Uterus (tissue), 4 donors: ENCODE measurements at places on chromosomes 2 and 18. TPM values are rescaled to one million over a fixed set of nuclear protein-coding genes. Genes with fewer than 3 reads are reported as not detected.

DNA sequence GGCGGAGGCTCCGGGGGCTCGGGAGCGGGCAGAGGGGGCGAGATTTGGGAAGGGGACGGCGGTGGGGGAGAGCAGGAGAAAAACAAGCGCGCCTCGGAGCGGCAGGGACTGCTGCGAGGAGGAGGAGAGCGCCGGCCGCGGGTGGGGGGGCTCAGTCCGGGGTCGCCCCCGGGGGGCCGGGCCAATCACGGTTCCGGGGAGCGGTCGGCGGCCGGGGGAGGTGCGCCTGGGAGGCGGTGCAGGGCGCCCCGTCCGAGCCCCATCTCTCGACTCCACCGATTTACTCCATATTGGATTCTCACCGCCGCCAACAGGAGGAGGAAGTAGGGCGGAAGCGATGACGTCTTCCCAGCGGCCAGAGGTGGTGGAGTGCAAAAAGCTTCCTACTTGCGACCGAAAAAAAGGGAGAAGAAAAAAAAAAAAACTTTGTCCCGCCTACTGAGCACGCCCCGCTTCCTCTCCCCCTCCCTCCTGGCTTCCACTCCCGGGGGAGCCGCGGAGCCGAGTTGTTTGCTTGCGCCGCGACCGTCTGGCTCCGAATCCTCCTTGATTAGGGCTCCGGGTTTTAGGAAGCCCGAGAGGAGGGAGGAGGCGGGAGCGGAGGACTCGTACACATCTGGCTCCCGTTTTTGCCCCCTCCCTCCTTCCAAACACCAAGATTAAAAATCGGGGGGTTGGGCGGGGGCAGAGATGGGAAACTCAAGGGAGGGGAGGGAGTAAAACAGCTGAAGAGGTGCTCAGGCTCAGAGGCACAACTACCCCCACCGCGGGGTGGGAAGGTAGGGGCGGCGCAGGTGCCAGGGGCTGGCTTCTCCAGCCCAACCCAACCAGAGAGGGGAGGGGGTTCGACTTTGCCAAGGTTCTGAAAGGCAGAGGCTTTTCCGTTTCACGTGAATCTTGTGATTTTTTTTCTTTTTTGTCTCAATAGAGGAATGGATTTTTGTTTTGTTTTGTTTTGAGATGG lies at the start of gene SPRED2:
Gene SPRED2, minus strand, starts transcription at position 373 of the 964 bp plus-strand sequence. CDS start 612 bp downstream, outside the sequence.
- H3K4me3 ChIP-seq, result peak within 1 kb of the TSS; percentile 85
- H3K4me1 ChIP-seq, result peaks cover 4% of the 10 kb centered on the region
- DNase-seq, result peak; percentile 93
- H3K27ac ChIP-seq, result peak within 1 kb of the TSS; percentile 98

DNA sequence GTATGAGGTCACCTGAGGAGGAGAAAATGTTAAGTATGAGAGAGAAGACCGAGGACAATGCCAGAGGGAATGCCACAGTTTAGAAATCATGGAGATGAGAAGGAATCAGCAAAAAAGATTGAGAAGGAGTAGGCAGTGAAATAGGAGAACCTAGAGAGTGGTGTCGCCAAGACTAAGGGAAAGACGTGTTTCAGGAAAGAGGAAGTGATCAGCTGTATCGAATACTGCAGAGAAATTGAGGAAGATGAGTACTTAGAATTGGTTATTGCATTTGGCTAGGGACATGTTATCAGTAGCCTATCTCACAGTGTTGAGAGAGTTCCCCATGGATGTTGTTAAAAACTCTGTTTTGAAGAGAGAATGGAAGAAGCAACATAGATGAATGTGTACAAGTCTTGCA lies 112.3 kb downstream of the GALNT1 start:
- DNase-seq, result no peak
- H3K27me3 ChIP-seq, result no peaks in the 10 kb centered on the region
- H3K27ac ChIP-seq, result no peak overlapping the region
- no peaks in the 10 kb centered on the region for H3K36me3 ChIP-seq

DNA sequence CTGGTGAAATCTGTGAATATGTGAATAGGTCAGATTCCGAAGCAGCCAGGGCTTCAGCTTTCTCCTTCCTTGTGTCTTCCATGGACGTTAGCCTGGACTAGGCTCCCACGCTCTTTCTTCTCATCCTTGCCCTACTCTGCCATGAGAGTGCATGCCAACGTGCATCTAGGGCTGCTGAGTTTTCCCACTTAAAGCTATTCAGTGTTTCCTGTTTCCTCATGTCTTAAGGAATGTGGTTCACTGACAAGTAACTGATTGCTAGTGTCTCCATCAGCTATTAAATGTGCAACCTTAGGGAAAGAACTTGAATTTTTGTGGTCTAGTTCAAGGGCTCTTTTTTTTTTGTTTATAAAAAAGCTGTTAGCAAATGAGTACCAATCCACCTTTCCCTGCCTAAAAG lies 642.3 kb upstream of the LINC00305 start:
- no peak overlapping the region for H3K4me3 ChIP-seq
- DNase-seq, result no peak
- H3K27ac ChIP-seq, result no peak overlapping the region
- no peaks in the 10 kb centered on the region for H3K4me1 ChIP-seq
- H3K36me3 ChIP-seq, result no peaks in the 10 kb centered on the region

GRCh38 chr2:212156088-212156487 lies 382.5 kb downstream of the ERBB4 start:
- no peaks in the 10 kb centered on the region for H3K36me3 ChIP-seq
- no peak for DNase-seq
- no peaks in the 10 kb centered on the region for H3K27me3 ChIP-seq
- no peak overlapping the region for H3K4me3 ChIP-seq

GRCh38 chr2:38605298-38605830 lies 2.6 kb upstream of the HNRNPLL start:
- H3K27me3 ChIP-seq, result no peaks in the 10 kb centered on the region
- no peak overlapping the region for H3K4me3 ChIP-seq
- DNase-seq, result no peak
- H3K36me3 ChIP-seq, result no peaks in the 10 kb centered on the region

GRCh38 chr2:218607436-218608115 lies at the start of gene PLCD4:
Gene PLCD4 (plus strand): TSS chr2:218607899. CDS start chr2:218615740, 7,841 bp downstream.
- no peak within 1 kb of the TSS for H3K27ac ChIP-seq
- no peak within 1 kb of the TSS for H3K4me3 ChIP-seq
- H3K27me3 ChIP-seq, result no peaks in the 10 kb centered on the region
- no peaks in the 10 kb centered on the region for H3K36me3 ChIP-seq
- H3K4me1 ChIP-seq, result no peaks in the 10 kb centered on the region
- DNase-seq, result no peak

DNA sequence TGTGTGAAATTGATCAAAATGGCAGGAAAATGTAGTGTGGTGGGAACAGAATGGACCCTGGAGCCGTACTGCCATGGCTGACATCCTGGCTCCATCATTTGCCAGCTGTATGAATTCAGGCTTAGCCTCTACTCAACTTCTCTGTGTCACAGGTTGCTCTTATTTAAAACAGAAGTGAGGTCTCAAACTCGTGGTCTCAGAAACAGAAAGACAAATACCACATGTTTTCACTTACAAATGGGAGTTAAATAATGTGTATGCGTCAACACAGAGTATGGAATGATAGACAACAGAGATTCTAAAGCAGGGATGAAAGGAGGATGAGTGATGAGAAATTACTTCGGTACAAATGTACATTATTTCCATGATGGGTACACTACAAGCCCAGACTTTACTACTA lies 227.4 kb downstream of the DCC start:
- H3K4me1 ChIP-seq, result no peaks in the 10 kb centered on the region
- no peaks in the 10 kb centered on the region for H3K27me3 ChIP-seq
- H3K4me3 ChIP-seq, result no peak overlapping the region
- H3K27ac ChIP-seq, result no peak overlapping the region
- no peaks in the 10 kb centered on the region for H3K36me3 ChIP-seq

GRCh38 chr18:42475157-42475556 lies 520.1 kb downstream of the PIK3C3 start:
- no peaks in the 10 kb centered on the region for H3K4me1 ChIP-seq
- no peak overlapping the region for H3K27ac ChIP-seq
- no peaks in the 10 kb centered on the region for H3K36me3 ChIP-seq
- no peak overlapping the region for H3K4me3 ChIP-seq
- no peak for DNase-seq

DNA sequence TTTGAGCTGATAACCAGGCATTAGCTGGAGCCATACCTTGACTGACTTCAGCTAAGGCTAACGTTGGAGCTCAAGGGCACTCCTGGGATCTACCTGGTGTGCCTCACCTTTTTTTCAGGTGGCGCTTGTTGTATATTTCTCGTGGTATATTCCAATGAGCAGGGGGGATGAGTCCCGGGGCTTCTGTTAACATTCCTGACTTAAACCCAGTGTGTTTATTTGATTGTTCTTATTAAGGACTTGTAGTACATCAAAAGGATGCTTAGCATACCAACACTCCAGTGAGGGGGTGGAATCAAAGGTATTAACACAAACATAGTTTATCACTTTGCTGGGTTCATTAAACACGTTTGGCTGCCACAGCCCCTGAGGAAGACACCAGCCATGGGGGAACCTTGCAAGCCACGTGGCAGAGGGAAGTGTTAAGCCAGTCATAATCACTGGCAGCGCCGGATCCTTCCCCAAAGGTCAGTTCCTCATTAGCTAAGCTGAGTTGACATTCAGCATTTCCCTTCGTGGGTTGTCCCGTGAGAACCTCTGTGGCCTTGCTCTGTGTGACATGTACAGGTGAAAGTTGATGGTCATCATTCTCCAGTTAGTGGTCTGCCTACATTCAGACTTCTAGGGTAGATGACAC lies 119.5 kb upstream of the MCFD2 start:
- H3K4me3 ChIP-seq, result no peak overlapping the region
- no peaks in the 10 kb centered on the region for H3K36me3 ChIP-seq
- H3K27ac ChIP-seq, result peak overlapping the region; percentile 87
- H3K27me3 ChIP-seq, result no peaks in the 10 kb centered on the region
- DNase-seq, result no peak
- peaks cover 18% of the 10 kb centered on the region for H3K4me1 ChIP-seq

DNA sequence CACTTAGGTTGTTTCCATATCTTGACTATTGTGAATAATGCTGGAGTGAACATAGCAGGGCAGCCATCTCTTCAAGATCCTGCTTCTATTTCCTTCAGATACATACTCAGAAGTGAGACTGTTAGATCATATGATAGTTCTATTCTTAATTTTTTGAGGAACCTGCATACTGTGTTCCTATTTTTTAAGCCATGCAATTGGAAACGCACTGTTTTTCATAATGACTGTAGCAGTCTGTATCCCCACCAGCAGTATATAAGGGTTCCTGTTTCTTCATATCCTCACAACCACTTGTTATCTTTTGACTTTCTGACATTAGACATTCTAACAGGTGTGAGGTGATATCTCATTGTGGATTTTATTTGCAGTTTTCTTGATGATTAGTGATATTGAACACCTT lies 15.5 kb downstream of the NEURL3 start:
- H3K27ac ChIP-seq, result no peak overlapping the region
- DNase-seq, result no peak
- no peak overlapping the region for H3K4me3 ChIP-seq
- H3K4me1 ChIP-seq, result no peaks in the 10 kb centered on the region

DNA sequence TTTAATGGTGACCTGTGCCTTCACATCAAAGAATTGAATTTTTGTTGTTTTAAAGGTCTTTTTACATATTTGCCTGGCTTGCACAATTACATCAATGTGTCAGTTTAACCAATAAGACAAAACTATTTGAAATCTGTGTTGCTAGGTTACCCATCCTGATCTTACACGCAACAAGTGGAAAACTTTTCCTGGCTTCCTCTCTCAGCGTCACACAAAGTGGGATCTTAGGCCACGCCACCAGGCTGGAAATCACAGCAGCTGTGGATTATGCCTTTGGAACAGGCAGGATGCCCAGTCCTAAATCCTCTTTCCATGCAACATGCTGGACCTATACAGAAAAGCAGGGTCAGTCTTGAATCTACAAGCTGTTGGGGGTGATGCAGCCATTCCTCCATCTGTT lies 298.2 kb upstream of the HNRNPA3 start:
- no peak for DNase-seq
- no peak overlapping the region for H3K27ac ChIP-seq
- no peak overlapping the region for H3K4me3 ChIP-seq
- no peaks in the 10 kb centered on the region for H3K4me1 ChIP-seq

DNA sequence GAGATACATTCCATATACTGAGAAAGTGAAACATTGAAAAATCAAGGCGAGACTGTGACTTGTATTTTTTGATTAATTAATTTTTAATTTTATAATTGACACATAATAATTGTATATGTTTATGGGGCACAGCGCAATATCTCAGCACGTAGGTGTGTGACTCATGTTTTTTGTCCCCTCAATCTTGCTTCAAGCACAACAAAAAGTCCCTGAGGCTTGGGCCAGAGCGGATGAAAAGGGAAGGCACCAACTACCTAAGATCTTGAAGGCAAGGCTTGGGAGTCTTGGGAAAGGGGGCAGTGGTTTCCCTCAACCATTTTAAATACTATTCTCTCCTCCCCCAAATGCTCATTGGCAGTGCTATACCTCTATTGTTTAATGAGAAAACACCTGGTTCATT lies 9.9 kb downstream of the SGPP2 start:
- H3K4me3 ChIP-seq, result no peak overlapping the region
- no peak overlapping the region for H3K27ac ChIP-seq
- H3K4me1 ChIP-seq, result no peaks in the 10 kb centered on the region
- no peak for DNase-seq
- H3K36me3 ChIP-seq, result no peaks in the 10 kb centered on the region
- no peaks in the 10 kb centered on the region for H3K27me3 ChIP-seq

DNA sequence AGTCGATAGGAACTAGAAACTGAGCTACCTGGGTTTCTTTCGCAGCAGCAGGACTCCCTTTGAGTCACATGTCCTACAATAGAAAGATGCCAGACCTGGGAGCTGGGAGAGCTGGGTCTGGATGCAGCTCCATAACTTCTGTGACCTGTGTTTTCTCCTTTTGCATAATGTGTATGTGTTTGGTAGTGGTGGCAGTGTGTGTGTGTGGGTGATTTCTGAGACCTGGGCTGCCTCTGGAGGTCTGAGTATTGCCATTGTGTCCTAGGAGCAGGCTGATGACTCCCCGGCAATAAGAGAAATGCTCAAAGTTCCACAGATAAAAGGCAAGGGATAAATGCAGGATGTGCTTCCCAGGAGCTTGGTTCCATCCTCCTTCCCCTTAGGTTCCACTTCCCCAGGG lies 6.4 kb downstream of the WNT10A start:
- H3K36me3 ChIP-seq, result no peaks in the 10 kb centered on the region
- H3K27ac ChIP-seq, result no peak overlapping the region
- H3K27me3 ChIP-seq, result no peaks in the 10 kb centered on the region

DNA sequence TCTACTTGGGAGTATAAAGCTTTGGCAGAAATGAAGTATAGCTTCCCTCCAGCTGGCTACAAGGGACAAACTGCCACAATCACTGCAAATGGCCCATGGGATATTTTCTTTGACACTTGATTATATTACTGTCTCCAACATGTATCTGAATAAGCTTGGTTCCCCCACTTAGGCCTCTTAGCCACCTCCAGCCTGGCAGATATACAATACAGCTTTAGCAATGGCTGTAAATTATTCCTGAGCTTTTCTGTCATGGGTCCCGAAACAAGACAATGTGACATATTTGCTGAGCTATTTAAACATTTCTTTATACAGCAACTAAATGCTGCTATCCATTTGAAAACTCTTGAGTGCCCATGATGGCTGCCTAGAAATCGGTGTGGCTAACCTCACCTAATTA lies 406.2 kb downstream of the SUCLG1 start:
- H3K36me3 ChIP-seq, result no peaks in the 10 kb centered on the region
- no peak overlapping the region for H3K4me3 ChIP-seq
- no peak for DNase-seq
- H3K27me3 ChIP-seq, result no peaks in the 10 kb centered on the region
- H3K4me1 ChIP-seq, result no peaks in the 10 kb centered on the region
- no peak overlapping the region for H3K27ac ChIP-seq

GRCh38 chr2:170711774-170712652 lies 3.1 kb upstream of the SP5 start:
- no peak for DNase-seq
- H3K27me3 ChIP-seq, result peaks cover 5% of the 10 kb centered on the region
- no peaks in the 10 kb centered on the region for H3K4me1 ChIP-seq
- H3K36me3 ChIP-seq, result no peaks in the 10 kb centered on the region
- no peak overlapping the region for H3K27ac ChIP-seq

NXPH2 gene
- total RNA-seq, result 1.2 TPM

MPP4 gene
- total RNA-seq, result not detected

GLI2 gene
- total RNA-seq, result 3.6 TPM

HOXD12 gene
- total RNA-seq, result 0.76 TPM

ATP6V1C2 gene
- total RNA-seq, result 3.6 TPM
